ENCODE measurements at places on chromosomes 5 and 9.

- no peak for DNase-seq
These were observed 15.8 kb upstream of the HMHB1 start for GRCh38 chr5:143796125-143796524.

- DNase-seq = no peak
These were observed 25.7 kb downstream of the CDKN2A start for GRCh38 chr9:21968331-21969010.

DNA sequence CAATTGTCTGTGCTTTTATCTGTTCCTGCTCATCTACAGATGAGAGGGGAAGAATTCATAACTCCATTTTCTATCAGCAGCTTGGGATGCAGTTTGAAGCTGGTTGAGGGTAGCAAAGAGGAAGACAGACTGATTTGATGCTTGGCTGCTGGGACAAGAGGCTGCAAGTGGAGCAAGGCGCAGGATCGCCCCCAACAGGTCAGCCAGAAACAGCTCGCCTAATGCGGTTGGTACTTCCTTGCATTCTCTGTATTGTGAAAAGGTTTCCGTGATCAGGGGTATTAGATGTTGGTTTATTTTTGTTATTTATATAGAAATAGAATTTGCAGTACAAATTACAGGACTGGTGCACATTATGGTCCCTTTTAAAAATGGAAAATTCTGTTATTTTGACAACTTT lies 40.6 kb downstream of the ZNF883 start:
- no peak for DNase-seq

- no peak for DNase-seq
These were observed 5.2 kb downstream of the LRRTM2 start for GRCh38 chr5:138869763-138870500.

GRCh38 chr9:2493529-2493928 lies 128.1 kb upstream of the VLDLR start:
- no peak for DNase-seq

- no peak for DNase-seq
These were observed 292.5 kb downstream of the PDE4D start for GRCh38 chr5:59600998-59601397.

DNA sequence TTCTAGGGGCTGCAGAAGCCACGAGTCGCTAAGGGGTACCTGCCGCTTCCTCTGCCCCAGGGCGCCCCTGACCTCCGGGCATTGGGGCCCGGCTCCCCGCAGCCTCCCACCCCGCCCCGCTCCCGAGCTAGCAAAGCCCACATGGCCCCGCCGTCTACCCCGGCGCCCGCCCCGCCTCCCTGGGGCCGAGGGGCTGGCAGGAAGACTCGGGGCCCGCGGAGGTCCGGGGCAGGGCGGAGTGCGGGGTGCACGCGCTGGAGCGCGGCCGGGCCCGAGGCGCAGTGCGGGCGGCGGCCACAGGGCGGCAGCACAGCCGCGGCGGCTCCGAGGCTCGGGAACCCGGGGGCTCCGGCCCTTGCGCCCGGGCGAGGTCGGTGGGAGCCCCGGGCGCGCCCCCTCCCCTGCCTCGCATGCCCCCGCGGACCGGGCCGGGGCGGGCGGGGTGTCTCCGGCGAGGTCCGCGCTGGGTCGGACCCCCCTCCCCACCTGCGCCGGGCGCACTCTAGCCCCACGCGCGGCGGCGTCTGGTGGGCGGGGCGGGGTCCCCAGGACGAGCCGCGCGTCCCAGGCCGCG lies 6.7 kb downstream of the NRARP start:
- DNase-seq = no peak

DNA sequence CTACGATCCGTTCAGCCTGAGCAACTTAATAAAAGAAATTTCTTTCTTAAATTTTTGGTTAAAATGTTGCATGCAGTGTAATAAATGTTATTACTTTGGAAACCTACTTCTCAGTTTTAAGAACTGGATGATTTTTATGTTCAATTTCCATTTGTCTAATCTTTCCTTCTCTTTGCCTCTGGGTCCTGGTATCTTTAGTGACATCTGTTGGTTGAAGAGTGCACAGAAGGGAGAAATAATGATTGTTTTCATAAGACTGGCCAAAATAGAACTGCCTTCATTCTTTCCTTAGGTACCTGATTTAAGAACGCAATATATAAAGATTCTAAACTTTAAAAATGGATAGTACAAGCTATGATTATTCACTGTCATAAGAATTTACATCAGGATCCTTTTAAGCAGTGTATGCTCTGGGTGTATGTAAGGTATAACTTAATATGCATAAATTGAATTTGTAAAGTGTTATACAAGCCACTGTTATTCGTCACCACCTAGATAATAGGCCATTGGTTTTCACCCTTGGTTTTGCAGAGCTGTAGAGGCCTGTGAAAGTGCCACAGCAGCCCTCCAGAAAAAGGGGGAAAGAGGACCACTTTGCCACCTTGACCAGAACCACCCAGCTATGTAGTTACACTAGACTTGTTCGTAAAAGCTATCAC lies 82.8 kb upstream of the TLX3 start:
- no peak for DNase-seq

Data from fibroblast of skin of left quadriceps (primary cell).